ENCODE measurements at places on chromosomes 7 and 10.

DNA sequence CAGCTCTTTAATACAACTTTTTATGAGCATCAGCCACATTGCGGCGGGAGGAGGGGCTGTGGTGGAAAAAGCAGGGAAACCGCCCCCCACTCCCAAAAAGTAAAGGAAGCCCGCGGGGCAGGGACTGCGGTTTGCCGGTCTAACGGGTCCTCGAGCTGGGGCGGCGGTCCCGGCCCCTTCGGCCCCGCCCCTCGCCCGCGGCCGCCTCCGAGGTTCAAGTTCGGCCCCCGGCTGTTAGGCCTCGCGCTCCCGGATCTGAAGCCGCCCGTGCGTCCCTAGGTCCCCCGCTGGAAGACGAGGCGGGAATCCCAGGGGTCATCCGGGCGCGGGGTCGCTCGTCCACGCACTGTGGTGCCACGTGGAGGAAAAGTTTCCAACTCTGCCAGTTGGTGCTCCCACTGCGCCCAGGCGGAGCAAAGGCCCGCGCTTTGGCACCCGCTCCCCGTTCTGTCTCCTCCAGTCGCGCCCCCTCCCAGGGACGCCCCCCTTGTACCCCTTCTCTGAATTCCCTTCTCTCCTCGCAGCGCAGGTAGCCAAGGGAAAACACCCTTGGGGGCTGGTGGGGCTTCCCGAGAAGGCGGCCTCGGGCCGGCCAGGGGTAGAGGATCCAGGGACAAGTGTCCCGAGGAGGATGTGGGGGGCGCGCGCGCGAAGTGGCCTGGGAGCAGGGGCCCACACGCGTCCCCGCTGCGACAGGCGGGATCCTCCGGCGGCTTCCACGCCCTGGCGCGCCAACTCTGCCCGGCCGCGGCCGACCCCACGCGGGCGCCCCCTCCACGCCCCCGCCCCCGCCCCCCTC is 798 bp upstream of the AUTS2 start:
- DNase-seq = no peak

GRCh38 chr7:10913457-10913856 is 60.2 kb upstream of the PHF14 start:
- no peak for DNase-seq

- DNase-seq = no peak
These were observed 48.1 kb downstream of the PDLIM1 start for GRCh38 chr10:95242581-95243317.

- no peak for DNase-seq
These were observed 75.6 kb downstream of the CCDC6 start for GRCh38 chr10:59830601-59831259.

DNA sequence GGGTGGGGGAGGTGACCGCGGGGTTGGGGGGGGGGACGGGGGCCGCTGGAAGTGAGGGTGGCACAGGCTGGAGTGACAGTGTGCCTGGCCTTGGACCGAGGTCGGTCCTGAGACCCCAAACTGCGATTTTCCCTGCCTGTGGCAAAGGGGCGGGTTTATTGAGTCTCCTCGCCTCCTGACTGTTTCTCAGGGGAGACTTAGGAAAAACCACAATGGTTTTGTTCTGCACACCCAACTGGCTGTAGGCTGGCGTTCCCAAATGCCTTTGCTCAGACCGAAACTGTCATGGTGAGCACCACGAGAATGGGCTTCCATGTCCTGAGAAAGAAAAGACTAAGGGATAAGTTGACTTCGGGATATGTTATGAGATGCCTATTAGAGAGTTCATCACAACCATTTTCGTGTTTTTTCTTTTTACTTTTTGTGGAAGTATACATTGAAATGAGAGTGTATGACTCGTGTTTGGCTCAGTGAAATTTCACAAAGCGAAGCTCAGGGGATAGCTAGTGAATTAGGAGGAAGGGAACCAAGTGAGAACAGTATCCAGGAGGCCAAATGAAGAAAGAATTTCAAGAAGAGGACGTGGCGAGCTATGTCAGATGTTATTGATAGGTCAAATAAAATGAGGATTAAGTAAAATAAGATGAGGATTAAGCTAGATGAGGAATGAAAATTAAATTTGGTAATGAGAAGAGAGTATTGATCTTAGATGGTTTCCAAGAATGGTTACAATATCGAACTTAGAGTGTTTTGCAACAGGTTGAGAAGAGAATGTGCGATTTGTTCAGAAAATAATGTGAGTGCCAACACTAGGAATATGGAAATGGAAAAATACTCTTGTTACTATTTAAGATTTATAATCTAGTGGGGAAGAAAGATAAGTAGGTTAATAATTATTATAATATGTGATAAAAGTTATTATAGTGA is 918 bp downstream of the NET1 start:
- DNase-seq = no peak

GRCh38 chr7:24783698-24784097 is 26.4 kb upstream of the GSDME start:
- no peak for DNase-seq

DNA sequence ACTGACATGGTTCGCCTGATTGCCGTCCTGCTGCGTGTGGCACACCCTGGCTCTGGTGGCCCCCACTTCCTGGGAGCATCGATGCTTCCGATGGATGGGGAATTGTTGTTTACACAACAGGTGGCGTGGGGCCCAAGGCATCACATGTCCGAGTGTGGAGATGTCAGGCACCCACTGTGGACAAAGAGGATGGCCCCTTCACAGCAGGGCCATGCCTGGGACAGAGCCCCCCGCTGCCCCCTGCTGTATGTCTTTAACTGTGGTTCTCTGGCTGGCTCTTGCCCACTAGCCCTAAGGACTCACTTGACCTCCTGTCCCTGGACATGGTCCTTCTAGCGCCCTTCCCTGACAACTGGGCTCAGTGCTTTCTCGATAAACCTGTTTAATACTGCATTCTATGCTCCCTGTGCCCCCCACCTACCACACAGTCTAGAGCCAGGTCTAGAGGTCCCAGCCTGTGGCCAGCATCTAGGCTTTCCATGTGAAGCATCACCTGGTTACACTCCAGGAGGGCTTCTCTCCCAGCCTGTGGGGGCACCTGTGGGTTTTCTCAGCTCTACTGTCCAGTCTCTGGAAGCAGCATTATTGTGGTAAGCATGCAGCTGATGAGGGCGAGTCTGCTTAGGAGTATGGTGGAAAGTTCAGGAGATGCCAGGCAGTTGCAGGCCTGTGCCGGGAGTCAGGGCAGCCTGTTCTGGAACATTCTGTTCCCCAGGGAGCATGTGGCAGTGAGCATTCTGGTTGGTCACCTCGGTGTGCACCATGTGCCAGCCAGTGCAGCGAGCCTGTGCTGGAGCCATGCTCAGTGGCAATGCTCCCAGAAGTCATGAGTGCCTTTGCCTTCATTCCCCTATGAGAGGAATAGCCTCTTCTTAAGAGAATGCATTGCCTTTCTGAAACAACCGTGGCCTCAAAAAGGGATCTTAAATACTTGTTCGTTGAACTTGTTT is 10.4 kb downstream of the ADCY1 start:
- DNase-seq = no peak

DNA sequence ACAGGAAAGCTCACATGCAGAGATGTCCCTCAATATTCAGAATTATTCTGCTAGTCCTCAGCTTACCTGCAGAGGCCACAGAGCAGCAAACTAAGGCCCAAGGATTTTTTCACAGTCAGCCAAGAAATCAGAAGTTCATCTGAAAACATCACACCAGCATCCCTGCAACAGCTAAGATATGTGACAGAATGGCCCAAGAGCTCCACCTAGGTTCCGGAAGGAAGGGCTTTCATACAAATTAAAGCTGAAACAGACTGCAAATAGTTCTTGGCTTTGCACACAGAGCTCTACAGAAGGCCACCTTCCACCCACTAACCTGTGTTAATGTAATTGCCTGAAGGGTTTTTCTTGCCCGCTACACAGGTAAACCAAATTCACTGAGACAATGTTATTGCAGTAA is 438.8 kb upstream of the C7orf33 start:
- DNase-seq = no peak

DNA sequence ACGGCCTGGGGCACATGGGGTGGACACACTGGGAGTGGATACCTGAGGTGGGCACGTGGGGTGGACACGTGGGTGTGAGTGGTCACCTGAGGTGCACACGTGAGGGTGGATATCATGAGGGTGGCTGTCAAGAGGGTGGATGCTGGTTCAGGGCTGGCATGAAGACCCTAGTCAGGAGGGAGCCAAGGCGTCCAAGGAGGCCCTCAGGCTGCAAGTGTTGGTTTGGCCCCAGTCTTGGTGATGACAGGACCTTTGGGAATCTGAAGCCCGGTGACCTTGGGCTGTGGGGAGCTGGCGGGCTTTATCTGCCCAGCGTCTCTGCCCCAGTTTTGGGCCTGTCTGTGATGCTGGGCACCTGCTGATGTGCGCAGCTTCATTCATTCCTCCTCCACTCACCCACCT is 24.9 kb upstream of the PFKFB3 start:
- DNase-seq = no peak

Measured in stimulated activated CD4-positive, alpha-beta T cell treated with anti-CD3 and anti-CD28 coated beads, Interleukin-4, amount 100 ng/mL, for 48 hours (primary cell).